ENCODE measurements at places on chromosomes 6 and 20.

- no peak for DNase-seq
These were observed 6.7 kb downstream of the AHCY start for GRCh38 chr20:34296468-34296867.

DNA sequence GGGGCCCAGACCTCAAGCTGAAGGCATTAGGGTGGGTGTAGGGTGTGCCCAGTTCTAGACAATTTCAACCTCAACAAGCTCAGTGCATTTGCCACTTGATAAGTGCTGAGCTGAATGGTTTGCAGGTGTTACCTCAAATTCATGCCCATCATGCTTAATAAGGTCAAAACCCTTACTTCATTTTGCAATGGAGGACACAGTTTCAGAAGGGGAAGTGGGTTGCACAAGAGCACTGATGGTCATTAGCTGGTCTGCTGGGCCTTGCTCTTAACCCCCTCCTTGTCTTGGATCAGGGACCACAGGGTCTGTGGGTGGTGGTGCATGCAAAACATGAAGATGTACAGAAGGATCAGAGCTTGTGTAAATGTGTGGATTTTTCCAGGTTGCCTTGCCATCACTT lies 71.0 kb upstream of the SIRPA start:
- DNase-seq, result no peak

DNA sequence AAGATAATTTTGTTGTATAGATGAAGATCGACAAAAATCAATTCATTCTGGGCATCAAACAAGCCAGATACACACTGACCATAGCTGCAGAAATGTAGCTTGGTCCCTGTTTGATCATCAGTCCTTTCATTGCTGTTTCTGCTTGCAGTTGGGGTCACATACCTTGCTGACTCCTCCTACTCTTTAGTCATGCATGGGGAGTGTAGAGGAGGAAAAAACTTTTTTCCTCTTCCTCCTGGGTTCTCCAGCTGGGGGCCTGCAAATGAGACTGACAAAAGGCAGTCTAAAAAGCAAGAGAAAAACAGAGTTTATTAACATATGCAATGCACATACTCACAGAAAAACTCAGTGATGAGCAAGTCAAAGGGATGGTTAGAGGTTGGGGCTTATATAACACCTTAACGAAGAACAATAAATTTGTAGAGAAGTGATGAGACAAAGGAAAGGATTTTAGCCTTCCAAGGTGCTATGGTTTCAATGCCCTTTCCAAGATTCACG lies 105.8 kb downstream of the QRSL1 start:
- no peak for DNase-seq

- DNase-seq, result no peak
These were observed 53.5 kb downstream of the EBF4 start for GRCh38 chr20:2745936-2746635.

GRCh38 chr6:17585766-17586490 lies 14.2 kb upstream of the FAM8A1 start:
- DNase-seq, result no peak

Measured in brain pericyte (primary cell).